ENCODE measurements at places on chromosomes 12 and 14. TPM values are rescaled to one million over a fixed set of nuclear protein-coding genes. Genes with fewer than 3 reads are reported as not detected.

DNA sequence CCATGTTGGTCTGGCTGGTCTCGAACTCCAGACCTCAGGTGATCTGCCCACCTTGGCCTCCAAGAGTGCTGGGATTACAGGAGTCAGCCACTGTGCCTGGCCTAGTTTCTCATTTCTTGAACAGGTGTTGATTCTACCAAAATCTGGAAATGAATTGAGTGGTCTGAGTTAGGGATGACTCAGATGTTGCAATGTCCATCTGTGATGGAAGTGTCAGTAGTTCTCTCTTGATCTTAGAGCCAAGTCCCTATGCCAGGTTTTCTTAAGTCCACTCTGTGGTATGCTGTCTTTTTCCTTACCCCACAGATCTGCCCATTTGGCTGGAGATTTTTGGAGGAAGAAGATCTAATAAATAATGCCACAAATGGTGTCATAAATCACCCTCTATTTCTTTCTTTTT lies 12.6 kb downstream of the SNAPC1 start:
- DNase-seq = no peak
- no peak overlapping the region for H3K27ac ChIP-seq
- H3K4me1 ChIP-seq = no peaks in the 10 kb centered on the region
- no peaks in the 10 kb centered on the region for H3K27me3 ChIP-seq
- H3K4me3 ChIP-seq = no peak overlapping the region

DNA sequence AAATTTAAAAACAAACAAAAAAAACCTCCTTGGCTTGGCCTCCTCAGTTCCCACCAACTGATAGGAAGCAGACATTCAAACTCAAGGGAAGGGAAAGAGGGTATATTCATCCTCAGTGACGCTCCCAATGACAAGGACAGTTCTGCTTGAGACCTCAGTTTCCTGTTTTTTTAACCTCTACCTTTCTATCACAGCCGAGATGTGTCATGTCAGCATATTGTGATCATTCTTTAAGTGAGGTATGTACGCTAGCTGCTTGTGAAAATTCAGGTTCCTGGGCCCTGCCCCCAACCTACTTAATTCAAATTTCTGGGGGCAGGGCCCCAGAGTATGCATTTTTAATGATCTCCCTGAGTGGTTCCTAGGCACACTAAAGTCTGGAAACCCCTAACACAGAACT lies 611.9 kb upstream of the TBX3 start:
- H3K27ac ChIP-seq = no peak overlapping the region
- DNase-seq = no peak
- H3K36me3 ChIP-seq = no peaks in the 10 kb centered on the region
- H3K4me3 ChIP-seq = no peak overlapping the region

DNA sequence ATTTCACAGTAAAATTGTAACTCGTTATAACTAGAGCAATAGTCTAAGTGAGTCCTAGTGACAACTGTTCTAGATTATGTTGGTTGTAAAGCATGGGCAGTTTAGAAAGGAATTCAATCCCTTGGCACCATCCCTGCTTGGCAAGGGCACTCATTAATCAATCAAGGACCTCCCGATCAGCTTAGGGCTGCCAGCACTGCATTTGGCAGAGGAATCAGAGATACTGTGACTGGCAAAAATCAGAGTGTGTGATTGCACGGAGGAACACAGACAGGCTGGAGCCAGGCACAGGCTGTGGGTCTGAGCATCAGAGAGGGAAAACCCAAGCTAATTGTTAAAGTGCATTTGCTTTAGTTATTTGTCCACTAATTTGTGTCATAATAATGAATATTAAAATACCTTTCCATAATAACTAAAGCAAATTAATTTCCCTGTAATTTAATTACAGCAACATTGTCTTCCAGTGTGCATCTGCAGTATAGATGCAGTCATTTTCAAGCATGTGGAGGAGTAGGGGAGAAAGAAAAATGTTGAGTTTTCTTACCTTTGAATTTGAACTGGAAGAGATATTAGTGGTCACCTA lies 3.2 kb upstream of the EGLN3 start:
- no peak overlapping the region for H3K27ac ChIP-seq
- no peak overlapping the region for H3K4me3 ChIP-seq
- peaks cover 15% of the 10 kb centered on the region for H3K4me1 ChIP-seq
- no peaks in the 10 kb centered on the region for H3K36me3 ChIP-seq

The GZMH gene
- 6.5 TPM for polyA plus RNA-seq

DNA sequence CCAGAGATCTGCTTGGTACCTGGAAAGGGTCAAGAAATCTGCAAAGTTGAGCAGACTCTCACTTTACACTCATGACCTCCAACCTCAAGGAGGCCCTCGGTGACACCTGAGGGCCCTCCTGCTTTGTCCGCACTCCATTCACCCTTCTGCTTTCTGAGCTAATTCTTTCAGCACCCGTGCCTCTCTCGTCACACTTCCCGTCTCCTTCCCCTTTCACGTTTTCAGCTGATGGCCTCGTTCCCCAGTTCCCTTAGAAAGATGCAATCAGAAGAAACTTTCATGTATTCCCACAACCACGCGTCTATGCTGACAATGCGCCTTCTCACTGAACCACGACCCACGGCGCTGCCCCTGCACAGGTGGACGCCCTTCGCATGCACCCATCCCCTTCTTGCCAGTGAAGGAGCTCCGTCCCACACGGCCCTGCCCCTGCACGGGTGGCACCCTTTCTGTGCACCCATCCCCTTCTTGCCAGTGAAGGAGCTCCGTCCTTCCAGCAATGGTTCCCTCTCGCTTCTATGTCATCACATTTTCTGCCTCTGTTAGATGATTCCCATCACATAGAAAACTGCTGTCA lies 340.1 kb upstream of the FKBP4 start:
- no peak overlapping the region for H3K27ac ChIP-seq
- H3K4me3 ChIP-seq = no peak overlapping the region
- no peaks in the 10 kb centered on the region for H3K4me1 ChIP-seq
- no peaks in the 10 kb centered on the region for H3K36me3 ChIP-seq

DNA sequence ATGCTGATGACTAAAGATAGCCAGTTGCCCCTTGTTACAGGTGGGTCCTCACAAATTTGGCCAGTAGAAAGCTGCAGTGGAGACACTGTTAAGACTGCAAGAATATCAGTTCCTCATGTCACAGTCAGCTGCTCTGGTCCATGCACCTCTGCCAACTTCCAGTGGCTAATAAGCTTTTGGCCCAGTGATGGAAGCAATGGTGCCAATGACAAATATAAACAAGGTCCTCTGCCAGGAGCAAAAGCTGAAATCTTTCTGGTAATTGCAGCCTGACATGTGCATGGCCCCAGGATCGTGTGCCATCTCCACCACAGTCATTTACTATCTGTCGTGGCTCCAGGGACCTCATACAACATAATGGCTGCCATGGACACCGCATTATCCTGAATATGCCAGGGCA lies 85.4 kb upstream of the TMEM260 start:
- no peak for DNase-seq
- no peak overlapping the region for H3K27ac ChIP-seq
- H3K36me3 ChIP-seq = no peaks in the 10 kb centered on the region
- no peak overlapping the region for H3K4me3 ChIP-seq

The NABP2 gene
- polyA plus RNA-seq = 48.3 TPM

DNA sequence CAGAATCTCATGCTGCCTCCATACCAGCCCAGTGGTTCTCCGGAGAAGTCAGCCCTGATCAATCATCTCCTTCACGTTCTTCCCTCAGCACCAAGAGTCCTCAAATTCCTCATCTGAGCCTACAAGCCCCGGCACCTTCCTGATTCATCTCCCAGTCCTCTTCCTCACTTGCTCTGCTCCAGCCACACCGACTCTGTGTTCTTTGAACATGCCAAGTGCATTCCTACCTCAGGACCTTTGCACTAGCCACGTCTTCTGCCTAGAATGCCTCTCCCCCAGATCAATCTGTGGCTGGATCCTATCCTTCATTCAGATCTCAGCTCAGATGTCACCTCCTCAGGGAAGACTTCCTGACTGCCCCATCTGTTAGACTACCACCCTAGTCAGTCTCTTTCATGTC lies 4.7 kb downstream of the RILPL1 start:
- no peak overlapping the region for H3K4me3 ChIP-seq
- H3K27me3 ChIP-seq = no peaks in the 10 kb centered on the region
- no peak overlapping the region for H3K27ac ChIP-seq

DNA sequence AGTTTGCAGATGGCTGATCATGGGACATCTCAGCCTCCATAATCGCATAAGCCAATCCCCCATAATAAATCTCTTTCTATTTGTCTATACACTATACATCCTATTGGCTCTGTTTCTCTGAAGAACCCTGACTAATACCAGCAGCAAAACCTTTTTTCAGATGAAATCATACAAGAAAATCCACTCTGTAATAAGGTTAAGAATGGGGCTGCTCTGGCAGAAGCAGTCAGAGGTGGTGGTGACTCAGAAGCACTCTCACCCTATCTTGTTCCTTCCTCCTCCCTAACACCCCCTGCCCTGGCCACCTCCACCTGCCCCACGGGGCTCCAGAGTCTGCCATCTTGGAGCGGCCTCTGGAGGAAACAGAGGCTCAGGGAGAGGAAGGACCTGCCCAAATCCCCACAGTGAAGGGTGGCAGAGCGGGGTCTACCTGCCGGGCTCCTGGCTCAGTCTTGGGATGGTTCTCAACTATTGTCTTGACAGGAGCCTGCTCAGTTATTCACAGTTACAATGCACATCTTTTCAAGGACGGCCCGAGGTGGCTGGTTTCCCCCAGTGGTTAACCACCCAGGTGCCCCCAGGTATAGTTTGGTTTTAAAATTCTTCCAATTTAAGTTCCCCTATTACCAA lies 109.3 kb upstream of the EVL start:
- no peak for DNase-seq
- H3K36me3 ChIP-seq = no peaks in the 10 kb centered on the region
- H3K27me3 ChIP-seq = no peaks in the 10 kb centered on the region
- no peak overlapping the region for H3K4me3 ChIP-seq
- no peak overlapping the region for H3K27ac ChIP-seq

- no peaks in the 10 kb centered on the region for H3K27me3 ChIP-seq
- no peak for DNase-seq
- no peaks in the 10 kb centered on the region for H3K4me1 ChIP-seq
- H3K36me3 ChIP-seq = no peaks in the 10 kb centered on the region
- H3K27ac ChIP-seq = no peak overlapping the region
Measured at GRCh38 chr12:12954878-12955625, 3.1 kb upstream of the GPRC5D start.

- no peaks in the 10 kb centered on the region for H3K27me3 ChIP-seq
- no peaks in the 10 kb centered on the region for H3K4me1 ChIP-seq
- no peaks in the 10 kb centered on the region for H3K36me3 ChIP-seq
- no peak overlapping the region for H3K27ac ChIP-seq
- no peak for DNase-seq
Measured at GRCh38 chr12:121476477-121476876, 76.6 kb downstream of the RNF34 start.
